Fibroblast of skin of right quadriceps (primary cell): ENCODE measurements at places on chromosomes 5 and 9.

DNA sequence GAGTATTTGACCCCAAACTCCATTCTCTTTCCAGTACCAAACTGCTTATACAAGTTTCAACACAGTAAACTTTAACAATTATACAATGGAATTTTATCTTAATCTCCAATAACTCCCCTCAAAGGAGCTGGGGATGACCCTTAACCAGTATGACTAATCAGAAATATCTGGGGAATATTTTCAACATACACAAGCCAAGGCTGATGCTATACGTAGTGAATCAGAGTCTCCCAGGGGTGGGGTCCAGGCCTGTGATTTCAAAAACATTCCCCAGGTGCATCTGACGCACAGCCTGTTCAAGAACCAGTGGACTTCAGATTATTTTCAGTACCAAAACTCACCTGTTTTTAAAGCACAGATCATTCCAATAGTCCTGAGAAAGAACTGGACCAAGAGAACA, 11.8 kb upstream of the SEMA5A start:
- DNase-seq = peak; percentile 70

- no peak for DNase-seq
Measured at GRCh38 chr9:26950521-26950920, 3.5 kb upstream of the PLAA start.

DNA sequence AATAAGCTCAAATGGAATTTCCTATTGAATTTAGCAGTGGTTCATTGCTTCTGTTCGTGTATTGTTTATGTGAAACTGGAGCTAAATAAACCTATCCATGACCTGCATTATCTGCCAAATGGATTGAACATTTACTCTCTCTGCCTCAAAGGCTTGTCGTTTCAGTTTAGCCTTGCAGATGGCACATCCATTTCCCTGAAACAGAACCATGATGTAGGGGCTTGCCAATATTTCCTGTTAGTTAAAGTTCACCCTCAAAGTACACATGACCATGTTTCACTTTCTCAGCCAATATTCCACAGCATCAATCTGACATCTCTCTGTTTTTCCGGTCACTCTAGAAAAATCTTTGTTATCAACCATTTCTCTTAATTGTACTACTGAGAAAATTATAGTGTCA, 545.3 kb downstream of the TAF11L14 start:
- no peak for DNase-seq

DNA sequence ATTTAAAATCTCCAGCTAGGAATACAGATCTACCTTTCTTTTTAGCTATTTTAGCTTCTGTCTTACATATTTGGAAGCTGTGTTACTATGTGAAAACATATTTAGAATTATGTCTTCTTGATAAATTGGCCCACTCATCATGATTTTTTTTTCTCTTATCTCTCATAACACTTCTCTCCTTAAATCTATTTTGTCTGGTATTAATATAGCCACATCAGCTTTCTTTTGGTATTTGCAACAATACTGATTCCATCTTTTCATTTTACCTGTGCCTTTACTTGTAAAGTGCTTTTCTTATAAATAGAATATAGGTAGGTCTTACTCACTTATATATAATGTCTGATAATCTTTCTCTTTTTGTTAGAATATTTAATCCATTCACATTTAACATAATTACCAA, 19.6 kb downstream of the PJA2 start:
- DNase-seq = no peak

- no peak for DNase-seq
Measured at GRCh38 chr5:151406322-151406947, 41.0 kb upstream of the SLC36A1 start.
